Osteoblast (primary cell): ENCODE measurements at places on chromosomes 11 and 22. TPM values are rescaled to one million over a fixed set of nuclear protein-coding genes. Genes with fewer than 3 reads are reported as not detected.
A peak's percentile ranks its signal among the peaks of the same experiment; 100 is the strongest.

SLC22A6 gene
- total RNA-seq: not detected in 2 replicates

DNA sequence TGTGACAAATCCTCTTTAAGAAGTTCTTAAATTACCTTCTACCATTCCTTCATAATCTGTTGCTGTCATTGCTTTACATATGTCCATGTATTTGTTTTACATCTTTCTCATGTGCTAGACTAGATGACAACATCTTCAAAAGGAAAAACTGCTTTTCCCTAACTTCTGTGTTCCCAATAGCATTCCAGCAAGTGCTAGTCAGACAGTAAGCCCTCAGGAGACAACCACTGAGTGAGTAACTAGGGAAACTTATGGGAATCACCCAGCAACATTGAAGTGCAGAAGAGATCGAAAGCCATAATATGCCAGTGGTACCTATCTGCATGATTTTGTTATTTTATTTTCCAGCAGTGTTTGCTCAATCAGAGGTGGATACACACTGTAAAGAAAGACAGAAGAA is 889.7 kb upstream of the API5 start:
- H3K27ac ChIP-seq: no peak overlapping the region
- no peak for DNase-seq
- no peak overlapping the region for H3K4me3 ChIP-seq
- no peaks in the 10 kb centered on the region for H3K27me3 ChIP-seq
- H3K36me3 ChIP-seq: no peaks in the 10 kb centered on the region

GSTP1 gene
- total RNA-seq: 361 and 465 TPM in 2 replicates

GRCh38 chr11:70483917-70484316 is 85.6 kb downstream of the CTTN start:
- H3K27ac ChIP-seq: no peak overlapping the region
- no peaks in the 10 kb centered on the region for H3K36me3 ChIP-seq
- no peak overlapping the region for H3K4me3 ChIP-seq
- peaks cover 12% of the 10 kb centered on the region for H3K4me1 ChIP-seq

DNA sequence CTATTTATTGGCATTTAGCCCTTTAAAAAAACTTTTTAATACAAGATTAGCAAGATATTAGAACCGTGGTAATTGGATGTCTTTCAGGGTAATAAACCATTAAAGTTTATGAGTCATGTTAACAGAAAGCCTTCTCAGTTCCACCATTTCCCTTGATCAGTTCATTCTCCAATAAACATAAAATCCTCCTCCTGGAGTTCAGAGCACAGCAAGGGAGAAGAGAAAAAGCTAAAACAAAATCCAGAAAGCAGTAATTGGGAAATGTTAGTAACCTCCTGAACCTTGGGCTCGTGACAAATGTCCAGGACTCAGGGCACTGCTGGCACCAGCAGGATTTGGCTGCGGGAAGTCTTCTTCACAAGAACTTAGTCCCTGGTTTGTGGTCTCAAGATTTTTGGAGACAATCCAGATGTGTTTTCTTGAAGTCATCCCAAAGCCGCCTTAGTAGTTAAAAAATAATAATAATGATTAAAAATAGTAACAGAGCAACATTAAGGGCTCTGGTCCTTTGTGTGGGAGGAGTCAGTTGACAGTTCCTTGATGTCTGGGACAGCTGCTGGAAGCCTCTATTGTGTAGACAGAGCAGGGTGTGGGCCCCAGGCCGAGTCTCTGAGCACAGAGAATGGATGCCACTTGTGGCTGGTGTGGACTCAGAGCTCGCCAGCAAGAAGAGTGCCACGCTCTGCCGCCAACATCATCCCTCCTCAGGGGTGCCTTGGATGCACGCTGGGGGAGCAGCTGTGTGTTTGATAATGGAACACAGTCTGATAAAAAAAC is 43.4 kb upstream of the PITPNB start:
- H3K27ac ChIP-seq: no peak overlapping the region
- no peak overlapping the region for H3K4me3 ChIP-seq
- no peak for DNase-seq
- H3K36me3 ChIP-seq: no peaks in the 10 kb centered on the region

ANO5 gene
- total RNA-seq: 0.59 and 1.1 TPM in 2 replicates

DNA sequence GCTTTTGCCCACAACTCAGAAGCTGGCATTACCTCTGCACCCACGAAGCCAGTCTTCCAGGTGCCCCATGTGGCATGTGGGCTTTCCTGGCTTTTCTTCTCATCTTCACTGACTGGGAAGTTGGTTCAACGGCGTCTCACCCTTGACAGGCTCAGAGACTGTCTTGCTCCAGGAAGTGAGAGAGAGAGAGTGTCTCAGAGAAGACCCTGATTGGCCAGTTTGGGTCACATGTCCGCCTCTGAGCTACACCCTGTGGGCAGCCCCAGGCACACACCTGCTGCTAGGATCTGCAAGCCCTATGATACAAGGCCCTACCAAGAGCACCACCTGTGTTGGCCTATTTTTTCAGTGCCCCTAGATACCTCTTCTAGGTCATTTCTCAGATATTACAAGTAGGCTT is 39.0 kb downstream of the RTL6 start:
- H3K4me3 ChIP-seq: no peak overlapping the region
- peaks cover 5% of the 10 kb centered on the region for H3K27me3 ChIP-seq
- DNase-seq: peak; percentile 14
- H3K4me1 ChIP-seq: no peaks in the 10 kb centered on the region
- no peak overlapping the region for H3K27ac ChIP-seq
- H3K36me3 ChIP-seq: no peaks in the 10 kb centered on the region

DNA sequence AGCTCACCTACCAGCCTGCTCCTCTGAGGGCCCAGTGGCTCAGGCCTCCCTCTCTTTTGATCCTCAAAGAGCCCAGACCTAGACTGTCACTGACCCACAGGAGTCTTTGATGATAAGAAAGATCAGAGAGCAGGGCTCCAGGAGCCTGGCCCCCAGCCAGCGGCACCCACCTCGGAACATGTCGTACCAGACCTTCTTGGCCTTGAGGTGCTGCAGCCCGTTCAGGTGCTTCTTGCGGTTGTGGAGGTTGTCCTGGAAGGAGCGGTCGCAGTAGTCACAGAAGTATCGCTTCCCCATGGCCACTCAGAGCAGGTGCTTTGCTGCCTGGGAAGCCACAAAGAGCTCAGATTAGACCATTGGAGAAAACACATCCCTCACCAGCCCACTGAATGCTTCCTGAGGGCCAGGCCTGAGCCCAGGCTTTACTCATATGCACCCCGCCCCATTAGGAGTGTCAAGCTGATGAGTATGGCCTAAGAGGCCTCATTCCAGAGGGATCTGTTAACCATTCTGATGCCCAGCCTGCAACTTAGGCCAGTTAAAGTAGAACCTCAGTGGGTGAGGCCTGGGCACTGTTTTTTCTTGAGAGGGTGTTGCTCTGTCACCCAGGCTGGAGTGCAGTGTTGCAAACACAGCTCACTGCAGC is 18.4 kb downstream of the ZMAT5 start:
- H3K4me3 ChIP-seq: no peak overlapping the region
- DNase-seq: no peak
- no peaks in the 10 kb centered on the region for H3K36me3 ChIP-seq
- H3K27me3 ChIP-seq: no peaks in the 10 kb centered on the region

GRCh38 chr22:26797910-26798309 is 140.5 kb downstream of the MIAT start:
- no peak overlapping the region for H3K27ac ChIP-seq
- peaks cover 13% of the 10 kb centered on the region for H3K4me1 ChIP-seq
- DNase-seq: no peak

GRCh38 chr11:94068764-94069163 is 47.6 kb downstream of the HEPHL1 start:
- peaks cover 2% of the 10 kb centered on the region for H3K27me3 ChIP-seq
- no peaks in the 10 kb centered on the region for H3K4me1 ChIP-seq
- no peak for DNase-seq
- no peak overlapping the region for H3K27ac ChIP-seq

DNA sequence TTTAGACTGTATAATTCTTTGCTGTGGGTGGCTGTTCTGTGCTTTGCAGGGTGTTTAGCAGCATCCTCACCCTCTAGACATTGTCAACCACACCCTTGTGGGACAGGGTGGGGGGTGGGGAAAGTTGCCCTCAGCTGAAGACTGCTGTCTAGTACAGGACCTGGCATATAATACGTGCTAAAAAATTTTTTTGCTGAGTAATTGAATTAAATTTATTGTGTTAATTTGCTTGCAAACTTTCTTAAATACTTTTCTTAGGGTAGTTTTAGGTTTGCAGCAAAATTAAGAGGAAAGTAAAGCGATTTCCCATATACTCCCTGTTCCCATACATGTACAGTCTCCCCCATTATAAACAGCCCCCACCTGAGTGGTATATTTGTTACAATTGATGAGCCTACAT is 268.5 kb downstream of the SOX6 start:
- no peak overlapping the region for H3K27ac ChIP-seq
- H3K4me3 ChIP-seq: no peak overlapping the region
- H3K36me3 ChIP-seq: no peaks in the 10 kb centered on the region
- H3K4me1 ChIP-seq: no peaks in the 10 kb centered on the region

OR51B2 gene
- not detected in 2 replicates for total RNA-seq

TENM4 gene
- 63.3 and 76.9 TPM in 2 replicates for total RNA-seq

DNA sequence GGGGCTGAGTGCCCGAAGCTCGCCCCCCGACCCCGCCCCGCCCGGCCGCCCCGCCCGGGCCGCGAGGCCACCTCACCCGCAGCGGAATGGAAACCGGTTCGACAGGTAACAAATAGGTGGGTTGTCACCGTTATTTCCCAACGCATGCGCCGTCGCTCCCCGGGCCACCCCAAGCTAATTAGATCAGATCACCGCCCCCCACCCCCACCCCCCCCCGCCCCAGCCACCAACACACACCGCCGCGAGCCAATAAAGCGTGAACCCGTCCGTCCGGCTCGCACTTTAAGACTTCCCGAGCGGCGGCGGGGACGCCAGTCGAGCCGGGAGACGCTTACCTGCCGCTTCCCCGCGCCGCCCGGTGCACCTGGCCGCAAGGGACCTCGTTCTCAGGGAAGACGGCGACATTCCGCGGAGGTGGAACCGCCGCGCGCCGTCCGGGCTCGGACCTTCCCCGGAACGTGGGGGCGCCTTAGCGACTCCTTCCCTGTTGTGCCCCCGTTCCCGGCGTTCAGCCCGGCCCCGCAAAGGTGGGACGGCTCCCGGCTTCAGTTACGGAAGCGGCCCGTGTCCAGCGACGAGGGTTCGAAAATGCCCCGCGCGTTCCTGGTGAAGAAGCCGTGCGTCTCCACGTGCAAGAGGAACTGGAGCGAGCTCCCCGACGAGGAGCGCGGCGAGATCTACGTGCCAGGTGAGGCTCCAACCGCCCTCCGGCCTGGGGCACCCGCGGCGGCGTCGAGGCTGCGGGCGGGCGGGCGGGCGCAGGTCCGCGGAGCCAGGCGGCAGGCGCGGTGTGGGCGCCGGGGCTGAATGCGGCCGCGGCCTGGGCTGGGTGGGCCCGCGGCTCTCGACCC is at the start of gene OVOL1:
OVOL1 (plus strand) TSS at position 278 of the 851 bp plus-strand sequence; CDS start at position 589, 311 bp downstream.
- no peak within 1 kb of the TSS for H3K27ac ChIP-seq
- H3K27me3 ChIP-seq: peaks cover 42% of the 10 kb centered on the region
- peak; percentile 84 for DNase-seq
- no peak within 1 kb of the TSS for H3K4me3 ChIP-seq

FOSL1 gene
- total RNA-seq: 13.0 and 13.8 TPM in 2 replicates
